ENCODE measurements at places on chromosomes 3 and 15.

DNA sequence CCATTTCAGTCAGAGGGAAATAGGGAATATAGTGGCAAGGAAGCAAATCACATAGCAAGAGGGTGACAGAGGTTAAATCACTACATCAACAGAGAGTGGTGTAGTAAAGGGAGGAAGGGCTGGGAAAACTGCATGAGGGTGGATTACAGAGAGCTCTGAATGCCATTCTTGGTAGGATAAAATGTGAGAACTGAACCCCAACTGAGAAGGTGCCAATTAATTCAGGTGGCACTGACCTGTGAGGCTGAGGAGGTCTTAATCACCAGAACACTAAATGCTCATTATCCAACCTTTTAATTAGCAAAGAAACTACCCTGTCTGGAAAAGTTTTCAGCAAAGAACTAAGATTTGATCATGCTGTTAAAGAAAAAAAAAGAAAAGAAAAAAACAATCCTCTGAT, 202.7 kb downstream of the LRRN1 start:
- no peak for DNase-seq

DNA sequence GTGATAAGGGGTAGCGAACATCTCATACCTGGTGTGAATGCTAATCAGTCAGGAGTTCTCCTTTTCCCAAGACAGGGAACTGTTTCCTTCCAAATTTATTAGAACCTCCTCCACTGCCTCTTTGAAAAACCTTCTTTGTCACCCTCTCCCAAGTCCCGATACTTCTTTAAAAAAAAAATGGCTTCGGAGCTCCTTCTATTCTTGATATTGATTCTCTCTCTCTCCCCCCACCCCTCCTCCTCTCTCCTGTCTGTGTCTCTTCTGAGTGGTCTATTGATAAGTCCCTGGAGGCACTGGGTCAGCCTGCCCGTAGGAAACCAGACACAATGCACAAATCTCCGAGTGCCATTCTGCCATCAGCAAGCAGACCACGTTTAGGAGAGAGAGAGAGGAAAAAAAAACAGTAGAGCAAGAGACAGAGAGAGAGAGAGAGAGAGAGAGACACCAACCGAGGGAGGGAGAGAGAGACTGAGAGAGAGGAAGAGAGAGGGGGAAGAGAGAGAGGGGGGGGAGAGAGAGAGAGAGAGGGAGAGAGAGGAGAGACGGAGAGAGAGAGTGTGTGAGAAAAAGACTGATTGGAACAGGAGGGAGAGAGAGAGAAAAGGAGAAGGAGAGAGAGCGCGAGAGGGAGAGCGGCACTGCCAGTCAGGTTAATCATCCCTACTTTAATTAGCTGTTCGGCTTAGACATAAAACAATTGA, 160.9 kb downstream of the TIGIT start:
- peak; percentile 67 for DNase-seq

- DNase-seq: no peak
Observed at GRCh38 chr3:147701195-147701594, 292.0 kb downstream of the ZIC1 start.

DNA sequence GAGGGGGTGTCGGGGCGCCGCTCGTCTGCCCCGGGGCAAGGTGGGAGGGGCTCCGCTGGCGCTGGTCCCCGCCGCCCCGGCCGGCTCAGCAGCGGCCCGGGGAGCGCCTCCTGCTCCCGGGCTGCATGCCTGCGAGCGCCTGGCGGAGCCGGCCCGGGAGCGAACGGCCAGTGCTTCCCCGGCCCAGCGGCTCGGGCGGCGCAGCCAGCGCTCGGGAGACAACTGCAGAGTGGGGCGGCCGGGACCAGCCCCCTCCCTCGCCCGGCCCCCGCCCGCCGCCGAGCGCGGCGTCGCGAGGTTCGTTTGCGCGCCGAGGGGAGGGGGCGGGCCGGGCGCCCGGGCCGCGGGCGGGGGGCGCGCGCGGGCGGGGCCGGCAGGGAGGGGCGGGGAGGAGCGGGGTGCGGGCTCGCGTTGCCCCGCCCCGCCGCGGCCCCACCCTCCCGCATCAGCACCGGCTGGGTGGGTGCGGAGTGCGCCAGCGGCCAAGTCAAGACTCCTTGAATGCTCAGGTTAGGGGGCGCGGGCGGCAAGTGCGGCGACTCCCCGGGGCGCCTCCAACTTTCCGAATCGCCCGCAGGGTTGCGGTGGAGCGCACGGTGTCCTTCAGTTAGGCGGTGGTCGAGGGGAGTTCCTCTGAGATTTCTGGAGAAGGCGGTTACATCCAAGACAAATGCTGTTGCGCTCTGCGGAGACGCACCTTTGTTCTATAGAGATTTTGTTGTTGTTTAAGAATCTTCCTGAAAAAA, at the start of gene RGMA:
TSS of gene RGMA (minus strand) at position 231 of the 746 bp plus-strand sequence. CDS start 279 bp downstream, outside the sequence.
- DNase-seq: peak; percentile 7

- no peak for DNase-seq
Observed at GRCh38 chr3:13287833-13288232, 132.3 kb downstream of the NUP210 start.

- no peak for DNase-seq
Observed at GRCh38 chr15:64213646-64214045, 50.8 kb upstream of the PPIB start.

GRCh38 chr3:46866720-46867549, 3.7 kb upstream of the MYL3 start:
- DNase-seq: peak; percentile 81

GRCh38 chr3:49025005-49025792, 3.3 kb downstream of the NDUFAF3 start:
- peak; percentile 50 for DNase-seq

DNA sequence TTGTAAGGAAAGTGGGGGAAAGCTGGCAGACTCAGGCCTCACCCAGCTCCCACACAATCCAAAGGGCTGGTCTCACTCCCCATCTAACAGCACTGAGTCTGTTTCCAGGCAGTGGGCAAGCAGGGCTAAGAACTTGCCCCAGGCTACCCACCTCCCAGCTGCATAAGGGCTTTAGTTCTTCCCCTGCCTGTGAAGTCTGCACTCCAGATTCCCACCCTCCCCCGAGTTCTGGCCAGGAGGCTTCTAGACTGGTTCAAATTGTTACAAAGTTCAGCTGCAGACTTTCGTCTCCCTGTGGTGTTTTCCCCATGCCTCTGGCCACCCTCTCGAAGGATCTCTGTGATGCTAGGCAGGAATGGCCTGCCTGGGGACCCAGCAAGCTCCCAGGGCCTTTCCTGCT, 11.2 kb downstream of the EHHADH start:
- DNase-seq: no peak

DNA sequence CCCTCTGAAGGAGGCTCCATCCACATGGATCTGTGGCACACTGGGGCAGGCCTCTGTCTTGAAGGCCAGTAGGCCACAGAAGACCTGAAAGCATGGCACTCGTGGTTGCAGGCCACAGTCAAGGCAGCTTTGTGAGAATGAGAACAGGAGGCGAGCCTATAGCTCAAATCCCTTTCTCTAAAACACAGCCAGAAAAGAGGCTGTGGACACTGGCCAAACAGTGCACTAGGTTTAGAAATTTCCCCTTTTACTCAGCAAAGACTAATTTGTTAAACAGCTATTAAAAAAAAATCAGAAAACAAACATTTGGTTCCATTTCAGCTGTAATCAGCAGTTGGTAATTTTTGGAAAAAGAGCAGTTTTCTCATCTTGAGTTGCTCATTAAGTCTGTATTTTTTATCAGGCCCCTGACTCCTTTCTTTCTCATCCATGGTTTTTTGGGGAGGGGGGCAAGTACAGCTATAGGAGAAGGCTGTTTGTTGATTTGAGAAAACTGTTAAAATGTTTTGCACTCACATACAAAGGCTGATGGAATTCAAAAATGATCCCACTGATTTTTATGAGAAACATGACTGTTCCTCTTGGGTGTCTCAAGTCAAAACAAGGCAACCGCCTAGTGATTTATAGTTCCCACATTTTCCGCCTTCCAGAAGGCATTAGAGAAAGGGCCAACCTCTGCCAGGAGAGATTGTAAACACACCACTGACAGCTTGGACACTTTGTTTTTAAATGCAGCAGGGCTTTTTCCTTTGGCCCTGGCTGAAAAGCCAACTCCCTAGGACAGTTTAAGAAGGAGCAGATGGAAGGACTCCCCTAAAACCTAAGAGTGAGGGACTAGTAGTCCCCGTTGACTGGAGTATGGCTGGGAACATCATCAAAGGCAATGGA, 28.1 kb downstream of the PARP16 start:
- DNase-seq: no peak

GRCh38 chr3:67312155-67312554, 314.0 kb downstream of the KBTBD8 start:
- no peak for DNase-seq

DNA sequence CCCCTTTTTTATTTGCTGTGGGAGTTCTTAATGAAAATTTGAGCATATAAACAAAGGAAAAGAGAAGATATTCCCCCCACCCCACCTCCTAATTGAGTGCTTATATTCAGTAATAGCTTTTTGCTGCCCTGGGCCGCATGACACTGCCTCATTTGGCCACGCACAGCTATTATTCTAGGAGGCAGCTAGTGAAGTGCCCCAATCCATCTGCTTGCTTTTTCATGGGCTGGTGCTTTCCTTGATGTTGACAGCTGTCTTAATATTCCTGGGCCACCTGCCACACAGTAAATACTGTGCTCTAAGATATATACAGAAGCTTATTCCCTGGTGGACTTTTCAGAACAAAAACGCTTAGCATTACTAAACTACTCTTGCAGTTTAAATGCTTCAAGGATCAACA, 3.8 kb upstream of the CRYBG3 start:
- DNase-seq: no peak

- DNase-seq: no peak
Observed at GRCh38 chr15:42553554-42553953, 4.9 kb downstream of the HAUS2 start.

GRCh38 chr3:73442152-73442551, 182.6 kb downstream of the PDZRN3 start:
- DNase-seq: no peak

GRCh38 chr15:38145651-38146111, 107.0 kb upstream of the SPRED1 start:
- DNase-seq: no peak

DNA sequence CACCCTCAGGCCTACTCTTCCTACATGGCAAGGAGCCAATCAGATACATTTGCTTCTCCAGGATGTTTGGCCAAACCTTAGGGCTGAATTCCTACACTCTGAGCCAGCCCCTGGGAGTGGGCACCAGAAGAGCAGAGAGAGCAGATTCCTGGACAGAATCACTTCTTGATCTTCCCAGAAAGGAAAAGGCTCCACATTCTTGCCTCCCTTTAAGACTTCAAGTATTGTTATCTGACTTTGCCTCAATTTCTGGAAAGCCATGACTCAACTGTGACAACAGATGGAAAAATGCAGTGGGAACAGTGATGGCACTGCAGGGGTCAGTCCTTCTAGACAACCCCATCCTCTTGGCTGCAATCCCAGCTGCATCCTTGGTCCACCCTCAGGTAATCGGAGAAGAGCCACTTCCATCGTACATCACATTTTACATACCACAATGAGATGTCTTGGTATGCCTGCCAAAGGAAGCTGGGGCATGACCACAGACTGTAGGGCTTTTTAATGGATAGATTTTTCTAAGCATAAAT, 21.0 kb downstream of the SLCO2A1 start:
- no peak for DNase-seq

DNA sequence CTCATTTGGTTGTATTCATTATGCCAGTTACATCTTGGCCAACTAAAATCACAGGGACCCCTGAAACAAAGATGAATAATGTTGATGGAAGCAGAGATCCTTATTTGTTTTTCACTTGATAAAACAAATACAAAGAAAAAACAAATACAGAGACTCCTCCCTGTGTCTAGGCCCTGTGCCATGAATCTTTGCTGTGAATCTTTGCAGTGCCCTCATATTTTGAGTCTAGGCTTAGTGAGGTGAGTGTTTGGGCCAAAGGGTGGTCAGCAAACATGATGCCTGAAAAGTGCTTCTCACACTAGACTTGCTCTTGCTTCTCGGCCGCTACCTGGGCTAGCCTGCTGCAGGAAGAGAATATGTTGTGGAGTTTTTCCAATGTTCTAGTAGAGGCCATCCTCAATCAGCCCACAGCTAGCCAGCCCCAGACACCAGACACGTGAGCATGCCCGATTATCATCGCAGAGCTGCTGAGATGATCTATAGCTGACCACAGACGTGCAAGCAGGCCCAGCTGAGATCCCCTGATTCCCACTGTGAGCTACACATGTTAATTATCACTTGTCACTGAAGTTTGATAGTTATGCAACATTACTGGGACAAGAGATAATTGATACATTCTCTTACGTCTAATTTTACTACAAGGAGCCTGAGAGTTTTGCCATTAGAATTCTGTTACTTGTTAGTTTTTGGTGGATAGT, 191.4 kb downstream of the THRB start:
- no peak for DNase-seq

- DNase-seq: no peak
Observed at GRCh38 chr15:78394026-78394425, 44.0 kb upstream of the IREB2 start.

GRCh38 chr15:41869770-41870688, 23.8 kb downstream of the SPTBN5 start:
- no peak for DNase-seq

- no peak for DNase-seq
Observed at GRCh38 chr3:24520976-24521419, 26.3 kb upstream of the THRB start.

DNA sequence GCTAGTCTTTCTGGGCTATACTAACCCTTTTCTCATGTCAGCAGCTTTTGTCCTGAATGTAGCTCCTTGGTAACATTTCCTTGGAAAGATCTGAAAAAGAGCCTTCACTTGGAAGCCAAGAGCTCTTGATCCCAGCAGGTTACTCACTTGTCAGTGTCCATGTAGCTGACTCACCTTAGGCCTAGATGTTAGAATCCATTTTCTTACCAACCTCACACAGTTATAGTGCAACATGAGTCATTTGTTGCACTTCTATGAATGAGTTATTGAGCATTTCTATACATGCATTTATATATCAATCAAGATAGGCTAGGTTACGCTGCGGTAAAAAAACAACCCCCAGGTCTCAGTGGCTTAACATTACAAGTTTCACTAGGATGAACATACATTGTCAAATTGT, 106.8 kb upstream of the SLC7A14 start:
- no peak for DNase-seq

DNA sequence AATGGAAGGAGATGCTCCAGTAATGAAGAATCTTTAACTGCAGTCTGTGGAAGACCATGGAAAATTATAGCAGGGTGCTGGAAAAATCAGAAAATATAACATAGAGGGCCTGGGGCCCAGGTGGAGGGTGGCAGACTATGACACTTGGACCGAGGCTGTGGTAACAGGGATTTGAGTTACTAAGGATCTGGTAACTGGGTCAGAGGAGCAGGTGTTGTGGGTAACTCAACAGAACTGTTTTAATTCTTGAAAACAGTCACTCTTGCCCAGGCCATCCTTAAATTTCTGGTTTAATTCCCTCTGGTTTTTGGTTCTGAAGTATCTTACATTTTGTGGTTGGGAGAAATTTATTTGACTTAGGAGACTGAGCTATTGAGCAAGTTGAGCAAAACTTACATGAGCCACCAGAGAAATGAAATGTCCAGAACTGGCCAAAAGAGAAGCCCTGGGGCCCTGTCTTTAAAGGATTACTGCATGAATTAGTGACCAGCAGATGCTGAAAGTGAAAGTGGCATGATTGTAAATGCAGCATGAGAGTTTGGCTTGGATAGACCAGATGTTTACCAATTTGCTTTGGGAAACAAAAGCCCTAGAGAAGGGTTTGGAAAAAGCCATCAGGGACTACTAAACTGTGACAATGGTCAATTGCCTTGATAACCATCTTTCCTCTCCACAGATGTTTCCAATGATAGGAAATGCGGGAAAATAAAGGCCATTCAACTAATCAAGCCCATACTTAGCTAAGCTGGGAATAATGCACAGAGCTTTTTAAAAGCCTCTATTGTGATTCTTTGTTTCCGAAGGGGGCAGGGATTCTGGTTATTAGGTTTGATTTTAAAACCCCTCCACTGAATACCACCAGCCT, 374.9 kb upstream of the TGFBR2 start:
- DNase-seq: no peak

GRCh38 chr3:161349529-161350312, 21.6 kb downstream of the SPTSSB start:
- no peak for DNase-seq

All from B cell (primary cell).